ENCODE measurements at places on chromosomes 6 and 20.

DNA sequence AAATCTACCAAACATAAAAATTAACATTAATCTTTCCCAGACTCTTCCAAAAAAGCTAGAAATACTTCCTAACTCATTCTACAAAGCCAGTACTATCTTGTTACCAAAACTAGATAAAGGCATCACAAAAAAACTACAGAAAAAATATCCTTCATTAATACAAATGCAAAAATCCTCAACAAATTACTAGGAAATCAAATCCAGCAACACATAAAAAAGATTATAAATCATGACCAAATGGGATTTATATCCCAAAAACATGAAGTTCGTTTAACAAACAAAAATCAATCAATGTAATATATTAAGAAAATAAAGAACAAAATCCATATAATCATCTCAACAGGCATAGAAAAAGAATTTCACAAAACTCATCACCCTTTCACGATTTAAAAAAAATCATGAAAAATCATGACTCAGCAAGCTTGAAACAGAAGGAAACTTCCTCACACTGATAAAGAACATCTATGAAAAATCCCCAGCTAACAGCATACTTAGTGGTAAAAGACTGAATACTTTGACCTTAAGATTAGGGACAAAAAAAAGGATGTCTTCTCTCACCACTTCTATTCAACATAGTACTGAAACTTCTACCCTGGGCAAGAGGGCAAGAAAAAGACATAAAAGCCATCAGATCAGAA lies 43.2 kb downstream of the RANBP9 start:
- DNase-seq = peak; percentile 63

DNA sequence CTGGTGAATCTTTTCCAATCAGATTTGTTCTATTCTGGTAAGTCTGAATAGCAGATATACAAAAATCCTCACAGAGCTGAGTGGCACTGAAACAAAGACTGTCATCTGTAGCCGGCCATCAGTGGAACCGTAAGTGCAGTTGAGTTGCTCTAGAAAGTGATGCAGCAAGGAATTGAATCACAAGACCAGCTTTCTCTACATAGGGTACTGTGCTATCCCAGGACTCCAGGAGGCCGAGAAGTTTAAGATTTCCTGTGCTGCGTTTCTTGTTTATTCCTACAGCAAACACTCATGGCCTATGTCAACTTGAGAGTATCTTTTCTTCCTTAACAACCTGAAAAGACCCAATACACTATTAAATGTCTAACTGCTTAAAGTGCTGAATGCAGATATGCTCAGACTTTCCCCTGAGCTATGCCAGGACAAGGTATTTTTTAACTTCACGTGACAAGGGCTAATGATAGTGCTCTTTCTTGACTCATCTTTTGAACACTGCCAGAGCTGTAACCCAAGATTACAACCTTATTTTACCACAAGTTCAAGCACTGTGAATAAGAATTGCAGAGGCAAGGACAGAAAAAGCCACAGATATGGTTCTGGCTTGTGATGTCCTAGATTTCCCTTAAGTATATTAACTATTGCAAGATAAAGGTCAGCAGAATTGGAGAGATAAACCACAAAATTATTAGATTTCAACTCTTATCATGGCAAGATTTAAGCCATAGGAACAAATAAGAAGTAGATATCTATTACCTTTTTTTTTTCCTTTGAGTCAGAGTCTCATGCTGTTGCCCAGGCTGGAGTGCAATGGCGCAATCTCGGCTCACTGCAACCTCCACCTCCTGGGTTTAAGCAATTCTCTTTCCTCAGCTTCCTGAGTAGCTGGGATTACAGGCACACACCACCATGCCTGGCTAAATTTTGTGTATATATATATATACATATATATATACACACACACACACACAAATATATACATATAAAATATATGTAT lies 71.6 kb downstream of the GJA1 start:
- peak; percentile 9 for DNase-seq

DNA sequence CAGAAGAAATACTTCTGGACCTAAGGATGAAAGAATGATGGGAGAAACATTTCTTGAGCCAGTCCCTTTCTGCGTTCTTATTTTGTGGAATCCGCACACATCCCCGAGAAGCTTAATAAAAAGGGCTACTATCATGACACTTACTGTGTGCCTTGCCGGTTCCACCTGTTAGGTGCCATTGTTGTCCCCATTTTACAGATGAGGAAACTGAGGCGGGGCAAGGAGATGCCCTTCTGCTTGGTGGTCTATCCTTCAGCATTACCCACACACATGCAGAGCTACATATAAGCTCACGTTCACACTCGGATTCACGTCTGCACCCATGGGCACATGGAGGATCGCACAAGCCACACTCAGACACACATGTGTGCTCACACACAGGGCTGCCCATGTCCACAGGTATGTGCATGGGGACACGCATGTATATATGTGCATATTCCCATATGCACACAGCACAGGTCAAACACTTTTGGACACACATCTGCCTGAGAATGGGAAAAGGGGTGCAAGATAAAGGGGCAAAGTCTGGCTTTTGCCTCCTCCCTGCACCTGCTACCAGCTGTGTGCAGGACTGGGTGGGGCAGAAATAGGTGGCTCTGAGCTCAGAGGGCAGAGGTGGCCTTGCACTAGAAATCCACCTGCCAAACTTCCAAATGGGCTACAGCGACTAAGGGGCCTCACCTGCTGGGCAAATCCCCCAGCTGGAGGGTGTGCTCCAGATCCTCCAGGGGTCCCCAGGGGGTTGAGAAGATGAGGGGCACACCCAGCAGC lies 30.5 kb upstream of the ADA start:
- no peak for DNase-seq

GRCh38 chr6:142323377-142323776 lies 21.6 kb downstream of the ADGRG6 start:
- no peak for DNase-seq

DNA sequence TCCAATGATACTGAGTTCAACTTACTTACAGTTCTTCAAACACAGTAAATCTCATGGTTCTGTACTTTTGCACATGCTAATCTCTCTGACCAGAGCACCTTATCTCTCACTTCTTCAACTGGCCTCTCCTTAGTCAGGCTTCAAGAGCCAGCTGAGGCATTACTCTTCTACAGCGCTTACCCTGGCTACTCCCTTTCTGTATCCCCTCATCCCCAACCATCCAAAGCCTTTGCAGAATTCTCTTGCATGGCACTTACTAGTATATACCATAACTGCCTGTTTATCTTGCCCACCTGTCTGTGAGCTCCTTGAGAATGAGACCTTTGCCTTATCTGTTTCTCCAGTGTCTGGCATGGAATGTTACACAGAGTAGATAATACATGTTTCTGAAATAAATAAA lies 49.2 kb downstream of the SESN1 start:
- DNase-seq = no peak

Measured in suppressor macrophage treated with lipopolysaccharide for 4 hours (primary cell).